ENCODE measurements at places on chromosomes 6 and 20. TPM values are rescaled to one million over a fixed set of nuclear protein-coding genes. Genes with fewer than 3 reads are reported as not detected.
A peak's percentile ranks its signal among the peaks of the same experiment; 100 is the strongest.

The ACTL10 gene
- total RNA-seq: 1.7 TPM

The SIM1 gene
- 6.3 TPM for total RNA-seq

The TBX18 gene
- 8.2 TPM for total RNA-seq

The BPIFB1 gene
- total RNA-seq: 1.8 TPM

The SLC22A2 gene
- total RNA-seq: not detected

The MSH5 gene
- total RNA-seq: 46.7 TPM

DNA sequence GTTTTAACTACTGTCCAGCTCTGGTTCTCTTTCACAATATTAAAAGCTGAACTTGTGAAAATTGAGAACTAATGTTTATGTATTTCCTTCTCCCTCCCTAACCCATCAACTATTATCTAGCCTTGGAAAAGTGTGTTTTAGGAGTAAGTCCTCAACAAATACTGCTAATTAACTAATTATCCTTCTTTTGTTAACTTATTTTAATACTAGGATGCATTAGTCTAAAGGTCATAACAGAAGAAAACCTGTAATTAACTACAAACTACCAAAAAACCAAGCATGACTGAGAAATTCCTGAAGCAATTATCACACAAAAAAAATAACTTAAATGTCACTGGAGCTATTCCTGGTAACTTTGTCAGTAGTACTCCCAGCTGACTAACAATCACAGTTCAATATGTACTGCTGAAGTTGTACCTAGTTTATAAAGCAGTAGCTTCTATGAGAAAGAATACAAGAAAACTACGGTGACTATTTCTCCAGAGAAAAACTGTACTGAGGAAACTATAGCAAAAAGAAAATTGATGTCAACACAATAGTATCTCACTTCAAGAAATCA, 301.9 kb downstream of the LAMA2 start:
- H3K27me3 ChIP-seq: no peaks in the 10 kb centered on the region
- H3K36me3 ChIP-seq: peaks cover 4% of the 10 kb centered on the region
- peaks cover 8% of the 10 kb centered on the region for H3K4me1 ChIP-seq
- DNase-seq: no peak
- H3K27ac ChIP-seq: no peak overlapping the region
- H3K4me3 ChIP-seq: no peak overlapping the region

DNA sequence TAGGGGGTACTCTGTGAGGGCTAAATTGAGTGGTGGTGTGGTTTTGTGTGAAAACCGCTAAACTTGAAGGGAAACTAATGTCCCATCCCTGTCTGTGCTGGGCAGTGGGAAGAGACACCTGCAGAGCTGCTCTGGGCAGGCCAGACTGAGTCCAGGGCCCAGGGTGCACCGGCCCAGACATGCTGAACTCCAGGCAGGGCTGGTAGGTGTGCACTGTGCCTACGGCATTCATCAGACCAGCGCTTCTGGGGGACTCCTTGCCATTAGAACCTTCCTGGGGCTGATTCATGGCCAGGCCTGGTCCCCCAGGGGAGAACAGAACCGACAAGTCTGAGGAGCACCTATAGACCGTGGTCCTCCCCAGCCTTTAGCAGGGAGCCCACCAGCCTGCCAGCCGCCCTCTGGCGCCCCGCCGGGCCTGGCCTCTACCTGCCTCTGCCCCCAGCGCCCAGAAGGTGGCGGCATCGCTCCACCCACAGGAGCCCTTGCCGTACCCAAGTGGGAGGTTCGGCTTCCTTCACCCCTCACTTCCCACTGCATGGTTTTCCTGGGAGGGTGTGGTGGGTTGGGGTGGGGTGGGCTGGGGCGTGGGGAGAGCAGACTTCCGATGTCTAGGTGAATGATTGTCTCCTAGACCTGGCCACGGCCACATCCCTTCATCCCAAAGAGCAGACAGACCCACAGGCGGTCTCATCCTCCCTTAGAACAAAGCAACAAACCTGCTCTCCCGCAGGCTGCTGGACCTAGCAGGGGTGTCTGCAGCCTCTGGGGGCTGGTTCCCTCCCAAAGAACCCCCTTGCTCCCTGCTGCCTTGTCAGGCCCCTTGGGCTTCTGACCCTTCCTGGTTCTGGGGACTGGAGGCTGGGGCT, 15.5 kb downstream of the CCDC167 start:
- H3K27me3 ChIP-seq: no peaks in the 10 kb centered on the region
- peak; percentile 84 for DNase-seq
- no peak overlapping the region for H3K4me3 ChIP-seq
- peaks cover 27% of the 10 kb centered on the region for H3K4me1 ChIP-seq
- peaks cover 13% of the 10 kb centered on the region for H3K36me3 ChIP-seq
- H3K27ac ChIP-seq: no peak overlapping the region

- H3K27me3 ChIP-seq: peaks cover 5% of the 10 kb centered on the region
- H3K27ac ChIP-seq: no peak overlapping the region
- DNase-seq: no peak
- H3K36me3 ChIP-seq: no peaks in the 10 kb centered on the region
Observed at GRCh38 chr6:163776906-163777686, 362.6 kb downstream of the QKI start.

GRCh38 chr6:156924246-156924645, 147.1 kb downstream of the ARID1B start:
- no peak overlapping the region for H3K4me3 ChIP-seq
- peaks cover 9% of the 10 kb centered on the region for H3K36me3 ChIP-seq
- no peak overlapping the region for H3K27ac ChIP-seq
- peaks cover 46% of the 10 kb centered on the region for H3K4me1 ChIP-seq
- DNase-seq: no peak

GRCh38 chr20:42862446-42862845, 327.3 kb downstream of the PTPRT start:
- no peak overlapping the region for H3K27ac ChIP-seq
- DNase-seq: no peak
- H3K4me1 ChIP-seq: no peaks in the 10 kb centered on the region
- H3K4me3 ChIP-seq: no peak overlapping the region

DNA sequence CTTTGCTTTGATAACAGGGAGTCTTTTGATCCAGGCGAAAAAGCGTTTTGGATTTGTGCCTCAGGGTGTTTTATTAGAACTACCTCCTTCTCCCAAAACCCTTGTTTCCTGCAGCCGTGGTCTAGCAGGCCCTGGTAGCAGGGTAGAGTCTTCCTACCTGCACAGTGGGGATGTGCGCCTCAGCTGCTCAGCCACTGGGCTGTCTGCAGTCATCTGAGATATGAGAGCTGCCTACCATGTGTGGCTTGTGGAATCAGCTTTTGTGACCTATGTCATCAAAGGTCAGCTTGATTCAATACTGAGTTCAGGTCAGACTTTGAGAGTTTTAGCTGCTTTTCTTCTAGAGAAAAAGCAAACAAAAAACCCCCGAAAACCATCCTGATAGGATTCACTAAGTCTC, 279.5 kb downstream of the CLIC5 start:
- H3K4me3 ChIP-seq: no peak overlapping the region
- no peak for DNase-seq
- H3K27ac ChIP-seq: no peak overlapping the region
- no peaks in the 10 kb centered on the region for H3K36me3 ChIP-seq
- peaks cover 19% of the 10 kb centered on the region for H3K27me3 ChIP-seq

DNA sequence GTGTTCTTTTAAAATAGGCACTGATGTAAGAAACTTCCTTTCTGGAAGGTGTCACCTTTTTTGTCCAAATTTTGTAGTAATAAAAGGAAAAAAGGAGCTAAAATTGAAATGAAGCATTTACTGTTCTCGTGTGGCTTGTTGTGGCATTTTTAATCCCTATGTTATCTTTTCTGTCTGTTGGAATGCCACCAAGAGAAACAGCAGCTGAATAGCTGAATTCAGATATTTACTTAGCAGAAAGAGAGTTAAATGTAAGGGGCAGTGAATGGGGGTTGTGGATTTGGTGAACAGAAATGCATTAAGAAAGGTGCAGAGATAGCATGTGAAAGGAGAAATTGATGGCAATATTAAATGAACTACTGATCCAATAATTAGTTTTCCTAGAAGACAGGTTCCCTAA, 573.6 kb upstream of the EPHA7 start:
- H3K4me1 ChIP-seq: no peaks in the 10 kb centered on the region
- no peak overlapping the region for H3K4me3 ChIP-seq
- no peaks in the 10 kb centered on the region for H3K36me3 ChIP-seq
- no peak for DNase-seq
- H3K27ac ChIP-seq: no peak overlapping the region

- H3K27ac ChIP-seq: peak within 1 kb of the TSS; percentile 56
- no peak within 1 kb of the TSS for H3K4me3 ChIP-seq
- DNase-seq: no peak
- H3K27me3 ChIP-seq: no peaks in the 10 kb centered on the region
- H3K36me3 ChIP-seq: peaks cover 9% of the 10 kb centered on the region
Observed at GRCh38 chr6:31878726-31879125, at the start of gene SLC44A4. Gene SLC44A4 (minus strand): TSS chr6:31878997. CDS start chr6:31878980, 17 bp downstream.

GRCh38 chr6:112335736-112336135, 11.4 kb upstream of the RFPL4B start:
- no peaks in the 10 kb centered on the region for H3K36me3 ChIP-seq
- no peak overlapping the region for H3K27ac ChIP-seq
- peaks cover 27% of the 10 kb centered on the region for H3K4me1 ChIP-seq
- H3K4me3 ChIP-seq: no peak overlapping the region

- H3K27me3 ChIP-seq: no peaks in the 10 kb centered on the region
- no peak for DNase-seq
- H3K4me1 ChIP-seq: peaks cover 56% of the 10 kb centered on the region
- H3K27ac ChIP-seq: no peak overlapping the region
- peak overlapping the region; percentile 11 for H3K4me3 ChIP-seq
Observed at GRCh38 chr6:75611011-75611701, 9.5 kb downstream of the SENP6 start.

DNA sequence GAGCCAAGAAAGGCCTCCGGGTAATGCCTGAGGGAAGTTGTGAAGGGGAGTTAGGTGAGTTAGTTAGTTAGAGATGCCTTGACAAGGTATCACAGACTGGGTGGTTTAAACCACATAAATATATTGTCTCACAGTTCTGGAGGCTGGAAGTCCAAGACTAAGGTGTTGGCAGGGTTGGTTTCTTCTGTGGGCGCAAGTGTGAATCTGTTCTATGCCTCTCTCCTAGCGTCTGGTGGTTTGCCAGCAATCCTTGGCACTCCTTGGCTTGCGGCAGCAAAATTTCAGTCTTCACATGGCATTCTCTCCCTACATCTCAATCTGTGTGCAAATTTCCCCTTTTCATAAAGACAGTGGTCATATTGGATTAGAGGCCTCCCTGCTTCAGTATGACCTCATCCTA, 29.7 kb upstream of the RANBP9 start:
- DNase-seq: no peak
- H3K27me3 ChIP-seq: no peaks in the 10 kb centered on the region
- H3K36me3 ChIP-seq: no peaks in the 10 kb centered on the region

DNA sequence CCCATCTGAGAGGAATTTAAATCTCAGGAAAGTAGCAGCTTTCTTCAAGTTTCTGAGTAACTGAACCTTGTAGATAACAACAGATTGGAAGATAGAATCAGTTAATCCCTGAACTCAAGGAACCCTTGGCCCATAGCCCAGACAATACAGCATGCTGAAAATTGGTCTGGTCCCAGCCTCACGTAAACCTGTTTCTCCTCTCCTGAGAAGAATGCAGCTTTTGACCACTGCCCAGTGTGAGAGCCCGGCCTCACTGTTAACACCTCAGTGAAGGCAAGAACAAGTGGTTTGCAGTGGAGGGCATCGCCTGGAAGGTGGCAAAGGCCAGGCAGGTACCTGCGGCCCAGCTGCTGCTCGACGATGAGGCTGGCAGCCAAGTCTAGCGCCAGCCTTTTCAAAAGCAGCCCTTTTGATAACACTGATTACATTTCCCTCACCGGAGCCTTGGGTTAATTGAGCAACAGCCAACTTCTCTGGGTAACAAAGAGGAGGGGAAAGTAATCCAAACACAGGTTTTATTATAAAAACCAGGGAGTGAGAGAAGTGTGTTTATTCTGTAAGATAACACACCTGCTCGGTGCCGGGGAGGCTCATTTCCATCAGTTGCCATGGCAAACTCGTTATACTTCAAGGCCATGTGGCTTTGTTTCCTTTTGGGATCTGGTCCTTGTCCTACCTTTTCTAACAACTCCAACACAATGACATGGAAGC, 54.0 kb downstream of the TRAF3IP2 start:
- peak overlapping the region; percentile 92 for H3K27ac ChIP-seq
- H3K27me3 ChIP-seq: no peaks in the 10 kb centered on the region
- H3K4me1 ChIP-seq: peaks cover 71% of the 10 kb centered on the region
- no peak for DNase-seq
- H3K36me3 ChIP-seq: no peaks in the 10 kb centered on the region

DNA sequence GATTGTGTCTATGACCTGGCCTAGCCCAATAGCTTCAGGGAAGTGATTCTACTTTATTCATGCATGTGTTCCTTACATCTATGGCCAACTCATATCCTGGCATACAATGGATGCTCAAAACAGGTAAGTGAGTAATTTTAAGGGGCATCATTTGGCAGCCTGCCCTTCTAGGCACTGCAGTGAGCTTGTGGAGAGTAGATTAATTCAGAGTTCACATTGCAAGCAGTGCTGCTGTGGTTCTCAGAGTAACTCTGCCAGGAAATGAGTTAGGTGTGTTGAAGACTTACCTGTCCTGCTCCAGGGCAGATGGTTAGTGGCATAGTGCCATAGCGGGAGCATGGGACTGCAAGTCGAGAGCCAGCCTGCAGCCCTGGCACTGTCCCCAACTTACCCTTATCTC, 158.0 kb downstream of the SCP2D1 start:
- no peak overlapping the region for H3K27ac ChIP-seq
- no peaks in the 10 kb centered on the region for H3K4me1 ChIP-seq
- no peaks in the 10 kb centered on the region for H3K36me3 ChIP-seq
- peaks cover 18% of the 10 kb centered on the region for H3K27me3 ChIP-seq
- H3K4me3 ChIP-seq: no peak overlapping the region

DNA sequence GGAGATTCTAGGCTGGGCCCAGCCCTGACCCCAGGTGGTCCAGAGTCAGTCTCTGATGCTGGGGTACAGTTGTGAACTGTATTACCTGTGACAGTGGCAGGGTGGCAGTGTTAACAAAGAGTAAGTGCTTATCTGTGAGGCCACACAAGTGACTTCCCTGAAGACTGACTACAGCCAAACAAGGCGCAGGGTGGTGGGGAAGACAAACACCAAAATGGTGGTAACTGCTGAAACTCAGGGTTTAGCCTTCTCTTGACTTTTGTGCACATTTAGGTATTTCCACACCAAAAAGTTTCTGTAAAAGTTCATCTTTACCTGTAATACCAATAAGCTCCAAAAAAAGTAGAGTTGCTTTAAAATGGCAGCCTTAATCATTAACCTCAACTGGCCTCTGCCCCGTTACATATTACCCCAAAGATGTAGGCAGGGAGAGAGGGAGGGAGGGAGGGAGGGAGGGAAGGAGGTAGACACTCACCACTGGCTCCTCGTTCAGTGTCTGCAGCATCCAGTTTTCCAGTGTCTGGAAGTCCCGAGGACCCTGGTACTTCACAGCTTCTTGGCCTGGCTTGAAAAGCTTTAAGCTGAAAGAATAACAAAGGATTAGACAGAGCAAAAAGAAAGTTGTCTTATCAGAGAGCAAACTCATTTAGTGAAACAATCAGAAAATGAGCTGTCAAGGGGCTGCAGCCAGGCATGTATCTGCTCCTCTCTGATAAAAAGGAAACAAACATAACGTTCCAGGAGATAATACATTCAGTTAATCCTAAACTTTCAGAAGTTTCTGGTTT, 11.3 kb downstream of the TXNDC5 start:
- peaks cover 48% of the 10 kb centered on the region for H3K36me3 ChIP-seq
- no peaks in the 10 kb centered on the region for H3K27me3 ChIP-seq
- H3K4me3 ChIP-seq: no peak overlapping the region
- H3K4me1 ChIP-seq: peaks cover 16% of the 10 kb centered on the region

All from type B pancreatic cell (in vitro differentiated cells).